Natural killer cell (primary cell): ENCODE measurements at places on chromosomes 3 and 15. TPM values are rescaled to one million over a fixed set of nuclear protein-coding genes. Genes with fewer than 3 reads are reported as not detected.

- peaks cover 7% of the 10 kb centered on the region for H3K4me1 ChIP-seq
- H3K27me3 ChIP-seq, result no peaks in the 10 kb centered on the region
- DNase-seq, result no peak
Observed at GRCh38 chr3:194439881-194440550, 41.0 kb upstream of the GP5 start.

DNA sequence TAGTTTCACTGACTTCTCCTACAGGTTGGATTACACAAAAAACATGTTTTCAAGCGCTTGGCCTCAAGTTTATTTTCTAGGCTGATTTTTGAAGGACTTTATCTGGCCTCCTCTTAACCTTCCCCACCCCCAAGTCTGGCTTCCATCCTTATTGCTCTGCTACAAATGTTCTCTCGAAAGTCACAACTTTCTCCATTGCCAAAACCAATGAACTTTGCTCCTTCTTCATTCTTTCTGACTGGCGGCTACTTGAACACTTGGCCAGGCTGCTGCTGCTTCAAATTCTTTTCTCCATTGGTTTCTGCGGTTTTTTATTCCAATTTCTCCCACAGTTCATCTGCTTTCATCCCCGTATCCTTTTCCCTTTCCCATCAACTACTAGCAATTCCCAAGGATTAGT, 106.6 kb downstream of the TOP2B start:
- no peak overlapping the region for H3K27ac ChIP-seq
- H3K4me1 ChIP-seq, result no peaks in the 10 kb centered on the region
- no peaks in the 10 kb centered on the region for H3K36me3 ChIP-seq
- H3K4me3 ChIP-seq, result no peak overlapping the region
- peaks cover 6% of the 10 kb centered on the region for H3K27me3 ChIP-seq

GRCh38 chr3:45003859-45004258, 22.2 kb upstream of the CLEC3B start:
- H3K36me3 ChIP-seq, result peaks cover 47% of the 10 kb centered on the region
- no peak overlapping the region for H3K27ac ChIP-seq
- peaks cover 8% of the 10 kb centered on the region for H3K4me1 ChIP-seq
- DNase-seq, result no peak

DNA sequence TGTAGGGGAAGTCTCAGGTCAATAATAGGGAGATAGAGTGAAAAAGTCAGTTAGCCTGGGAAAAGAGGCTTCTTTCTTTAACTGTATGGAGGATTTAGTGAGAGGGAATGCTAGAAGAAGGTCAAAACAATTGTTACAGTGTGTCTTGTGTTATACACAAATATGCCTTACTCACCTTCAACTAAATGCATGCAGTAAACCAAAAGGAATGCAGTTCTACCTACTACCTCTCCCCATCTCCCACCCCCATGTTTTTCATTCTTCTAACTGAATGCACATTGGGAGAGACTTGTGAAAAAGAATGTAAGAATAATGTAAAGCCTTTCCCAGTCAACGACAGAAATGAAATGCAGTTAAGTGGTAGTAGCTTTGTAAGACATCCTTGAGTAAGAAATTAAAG, 33.8 kb downstream of the CCDC66 start:
- DNase-seq, result no peak
- no peak overlapping the region for H3K4me3 ChIP-seq
- no peaks in the 10 kb centered on the region for H3K27me3 ChIP-seq
- no peak overlapping the region for H3K27ac ChIP-seq

DNA sequence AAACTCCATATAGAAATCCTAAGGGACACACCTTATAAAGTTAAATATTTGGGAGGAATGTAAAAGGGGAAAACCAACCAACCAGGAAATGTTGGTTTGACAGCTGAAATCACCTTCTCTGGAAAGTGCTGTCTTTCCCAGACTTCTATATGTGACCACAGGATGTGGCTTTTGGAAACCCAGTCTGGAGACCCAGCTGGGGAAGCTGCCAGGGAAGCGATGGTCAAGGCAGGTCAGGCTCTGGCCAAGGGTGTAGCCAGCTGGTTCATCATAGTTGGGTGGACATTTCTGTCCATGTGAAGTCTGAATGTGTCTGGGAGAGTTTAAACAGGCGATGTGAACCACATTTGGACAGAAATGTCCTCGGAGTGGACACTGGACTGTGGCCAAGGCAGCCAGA, 73.9 kb downstream of the ARNT2 start:
- H3K4me1 ChIP-seq, result no peaks in the 10 kb centered on the region
- H3K4me3 ChIP-seq, result no peak overlapping the region
- no peaks in the 10 kb centered on the region for H3K27me3 ChIP-seq

DNA sequence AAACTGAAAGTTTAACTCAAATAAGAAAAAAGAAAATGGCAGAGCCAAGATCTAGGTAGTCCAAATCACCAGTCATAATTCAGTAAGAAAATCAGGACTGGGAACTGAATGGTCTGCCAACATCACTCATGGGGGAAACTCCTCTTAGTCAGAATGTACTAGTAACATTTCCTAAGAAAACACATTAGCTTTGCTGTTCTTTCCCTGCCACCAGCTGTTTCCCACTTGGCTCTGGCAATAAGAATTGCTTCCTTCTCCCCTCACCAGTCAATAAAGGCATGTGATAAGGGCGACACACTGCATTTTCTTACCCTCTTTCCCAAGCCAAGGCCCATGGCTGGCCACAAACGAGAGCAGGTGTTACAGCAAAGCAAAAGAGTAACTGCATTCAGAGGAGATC, 46.1 kb downstream of the PIK3R4 start:
- no peaks in the 10 kb centered on the region for H3K27me3 ChIP-seq
- no peak overlapping the region for H3K4me3 ChIP-seq
- DNase-seq, result no peak
- no peaks in the 10 kb centered on the region for H3K4me1 ChIP-seq

DNA sequence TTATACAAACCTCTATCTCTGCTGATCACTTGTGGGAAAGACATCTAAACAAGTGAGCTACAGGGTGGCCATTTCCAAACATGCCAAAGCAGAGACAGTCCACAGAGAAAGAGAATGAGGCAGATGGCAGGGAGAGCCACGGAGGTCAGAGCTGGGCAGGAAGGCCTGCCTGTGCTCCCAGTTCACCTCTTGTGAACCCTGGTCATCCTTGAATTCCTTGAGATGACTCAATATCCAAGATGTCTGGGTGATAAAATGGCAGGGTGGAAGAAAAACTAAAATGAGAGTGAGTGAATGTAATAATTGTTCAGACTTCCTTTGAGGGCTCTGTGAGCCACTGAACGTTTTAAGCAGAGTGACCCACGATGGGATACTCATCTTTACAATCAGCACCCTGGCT, 104.8 kb downstream of the PLCH1 start:
- H3K27ac ChIP-seq, result no peak overlapping the region
- H3K27me3 ChIP-seq, result no peaks in the 10 kb centered on the region
- H3K4me3 ChIP-seq, result no peak overlapping the region
- DNase-seq, result no peak
- no peaks in the 10 kb centered on the region for H3K4me1 ChIP-seq

DNA sequence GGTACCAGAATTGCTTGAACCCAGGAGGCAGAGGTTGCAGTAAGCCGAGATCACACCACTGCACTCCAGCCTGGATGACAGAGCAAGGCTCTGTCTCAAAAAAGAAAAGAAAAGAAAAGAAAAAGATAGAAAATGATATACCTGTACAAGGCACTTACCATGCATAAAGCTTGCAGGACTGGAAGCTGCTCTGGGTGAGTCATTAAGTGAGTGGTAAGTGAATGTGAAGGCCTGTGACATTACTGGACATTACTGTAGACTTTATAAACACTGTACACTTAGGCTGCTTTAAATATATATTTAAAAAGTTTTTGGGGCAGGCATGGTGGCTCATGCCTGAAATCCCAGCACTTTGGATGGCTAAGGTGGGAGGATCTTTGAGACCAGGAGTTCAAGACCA, 99.2 kb downstream of the SLMAP start:
- H3K27me3 ChIP-seq, result no peaks in the 10 kb centered on the region
- no peaks in the 10 kb centered on the region for H3K4me1 ChIP-seq
- H3K36me3 ChIP-seq, result peaks cover 21% of the 10 kb centered on the region
- H3K27ac ChIP-seq, result no peak overlapping the region
- no peak for DNase-seq
- no peak overlapping the region for H3K4me3 ChIP-seq

DNA sequence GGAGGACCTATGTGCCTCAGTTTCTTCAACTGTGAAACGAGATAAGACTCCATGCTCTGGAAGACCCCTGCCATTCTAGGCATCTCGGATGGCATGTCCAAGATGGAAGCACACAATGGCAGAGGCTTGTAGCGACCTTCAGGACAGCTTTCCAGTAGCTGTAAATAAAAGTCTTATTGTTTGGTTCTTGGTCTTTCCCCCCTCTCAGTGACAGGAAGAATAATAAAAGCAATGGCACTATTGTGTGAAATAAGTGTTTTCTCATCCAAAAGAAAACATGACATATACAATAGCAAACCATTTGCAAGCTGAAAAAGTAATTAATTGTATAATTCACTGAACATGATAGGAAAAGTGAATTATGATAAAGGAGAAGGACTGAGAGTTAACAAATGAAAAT, 32.5 kb upstream of the CD47 start:
- no peaks in the 10 kb centered on the region for H3K27me3 ChIP-seq
- H3K4me3 ChIP-seq, result no peak overlapping the region
- no peak for DNase-seq
- peaks cover 50% of the 10 kb centered on the region for H3K4me1 ChIP-seq
- no peaks in the 10 kb centered on the region for H3K36me3 ChIP-seq
- H3K27ac ChIP-seq, result no peak overlapping the region

GRCh38 chr3:43691120-43691995, 620 bp downstream of the ABHD5 start:
- no peaks in the 10 kb centered on the region for H3K36me3 ChIP-seq
- peak overlapping the region; percentile 60 for H3K27ac ChIP-seq
- peaks cover 9% of the 10 kb centered on the region for H3K4me1 ChIP-seq
- H3K4me3 ChIP-seq, result peak overlapping the region; percentile 59

DNA sequence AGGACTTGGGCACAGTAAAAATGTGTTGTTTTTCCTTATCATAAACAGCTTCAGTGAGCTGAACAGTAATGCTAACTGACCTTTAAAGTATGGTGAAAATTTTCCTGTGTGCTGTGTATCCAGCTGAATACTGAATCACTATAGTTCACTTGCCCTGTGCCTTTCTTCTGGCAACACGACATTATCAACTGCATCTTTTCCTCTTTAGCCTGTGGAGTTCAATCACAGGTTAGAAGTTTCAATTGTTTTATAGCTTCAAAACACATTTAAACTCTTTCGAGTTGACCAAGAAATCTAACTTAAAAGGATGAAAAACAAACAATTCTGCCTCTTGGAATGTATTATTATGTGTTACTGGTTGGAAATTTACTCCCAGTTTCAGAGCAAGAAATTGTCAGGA, 1120.7 kb upstream of the ALCAM start:
- H3K27ac ChIP-seq, result no peak overlapping the region
- H3K4me3 ChIP-seq, result no peak overlapping the region
- H3K36me3 ChIP-seq, result no peaks in the 10 kb centered on the region
- no peak for DNase-seq
- no peaks in the 10 kb centered on the region for H3K4me1 ChIP-seq

- no peaks in the 10 kb centered on the region for H3K36me3 ChIP-seq
- H3K27ac ChIP-seq, result no peak overlapping the region
- H3K4me1 ChIP-seq, result peaks cover 12% of the 10 kb centered on the region
- H3K4me3 ChIP-seq, result no peak overlapping the region
- peaks cover 9% of the 10 kb centered on the region for H3K27me3 ChIP-seq
- DNase-seq, result no peak
Observed at GRCh38 chr3:138439646-138440045, 5.2 kb downstream of the ESYT3 start.

DNA sequence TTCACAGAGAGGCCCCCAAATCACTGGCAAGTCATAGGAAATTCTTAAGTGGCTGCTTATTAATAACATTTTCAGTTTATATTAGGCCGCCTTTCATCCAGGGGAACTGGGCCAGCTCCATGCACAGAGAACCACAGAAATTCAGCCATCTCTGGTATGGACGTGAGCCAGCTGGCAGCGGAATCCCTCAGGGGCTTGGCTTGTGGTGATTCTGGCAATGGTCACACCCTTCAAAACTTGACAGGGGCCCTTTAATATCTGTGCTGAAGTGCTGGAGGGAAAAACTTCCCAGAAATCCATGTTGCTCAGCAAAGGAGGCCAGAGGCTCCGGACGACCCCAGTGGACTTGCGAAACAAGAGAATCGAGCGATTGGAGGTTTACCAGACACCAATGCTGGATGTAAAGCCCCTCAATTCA, 11.3 kb downstream of the PRICKLE2 start:
- no peak overlapping the region for H3K27ac ChIP-seq
- H3K36me3 ChIP-seq, result no peaks in the 10 kb centered on the region
- no peaks in the 10 kb centered on the region for H3K4me1 ChIP-seq

DNA sequence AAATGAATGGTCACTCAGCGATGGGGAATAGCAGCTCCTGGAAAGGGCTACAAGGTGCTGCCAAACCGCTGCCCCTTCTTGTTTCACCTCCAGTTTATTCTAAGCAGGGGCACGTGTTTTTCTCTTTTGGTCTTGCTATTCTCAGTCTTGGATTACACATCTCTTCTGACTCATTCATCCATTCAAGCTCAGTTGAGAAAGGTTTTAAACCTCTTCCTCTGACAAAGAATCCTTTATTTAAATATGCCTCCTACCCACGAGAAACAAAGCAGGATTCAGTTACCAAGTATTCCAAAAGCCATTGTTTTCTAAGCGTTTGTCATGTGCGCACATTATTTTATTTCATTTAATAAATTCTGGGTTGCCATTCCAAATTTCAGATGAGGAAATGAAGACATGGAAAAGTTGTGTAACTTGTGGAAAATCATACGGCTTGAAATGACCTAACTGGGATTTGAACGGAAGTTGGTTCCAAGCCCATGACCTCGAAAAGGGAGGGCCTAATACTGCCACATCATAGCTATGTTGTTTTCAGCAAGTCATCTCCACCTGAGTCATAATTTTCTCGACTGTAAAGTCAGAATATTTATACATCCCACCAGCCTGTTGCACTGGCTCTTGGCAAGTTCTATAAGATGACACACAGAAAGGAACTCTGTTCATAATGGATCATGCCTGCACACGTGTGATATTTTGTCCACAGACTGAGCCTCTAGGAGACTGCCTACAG, 292.0 kb upstream of the SLCO3A1 start:
- DNase-seq, result no peak
- no peak overlapping the region for H3K27ac ChIP-seq
- H3K27me3 ChIP-seq, result peaks cover 2% of the 10 kb centered on the region
- H3K36me3 ChIP-seq, result no peaks in the 10 kb centered on the region
- no peak overlapping the region for H3K4me3 ChIP-seq

The FAM81A gene
- not detected for total RNA-seq

The TMEM207 gene
- total RNA-seq, result not detected

The ARGFX gene
- not detected for total RNA-seq

The SETD2 gene
- total RNA-seq, result 86.5 TPM

The NRG4 gene
- total RNA-seq, result not detected

The INTS14 gene
- total RNA-seq, result 26.4 TPM

The ALPK3 gene
- 0.63 TPM for total RNA-seq

The CKMT1A gene
- not detected for total RNA-seq

The STAC gene
- not detected for total RNA-seq

The ISLR2 gene
- not detected for total RNA-seq

The ANKRD34C gene
- total RNA-seq, result not detected

The SNX22 gene
- total RNA-seq, result 0.41 TPM

The GRM2 gene
- total RNA-seq, result 7.4 TPM
